CD4-positive, alpha-beta T cell treated with Interleukin-1 beta for 1 hour (primary cell): ENCODE measurements at places on chromosomes 12 and 14.

DNA sequence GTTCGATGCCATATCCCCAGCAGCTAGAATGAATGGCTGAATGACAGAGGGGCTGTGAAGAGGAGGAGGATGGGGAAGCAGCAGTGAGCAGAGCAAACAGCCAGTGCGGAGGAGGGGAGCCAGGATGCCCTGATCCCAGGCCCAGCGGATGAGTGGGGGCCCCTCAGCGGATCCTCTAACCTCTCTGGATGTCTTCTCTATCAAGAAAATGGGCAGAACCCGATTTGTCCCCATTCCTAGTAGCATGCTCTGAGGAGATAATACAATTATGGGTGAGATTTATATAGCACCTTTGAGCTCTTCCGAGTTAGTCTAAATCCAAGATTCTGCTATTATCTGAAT, 30.0 kb upstream of the RPLP0 start:
- DNase-seq: no peak

DNA sequence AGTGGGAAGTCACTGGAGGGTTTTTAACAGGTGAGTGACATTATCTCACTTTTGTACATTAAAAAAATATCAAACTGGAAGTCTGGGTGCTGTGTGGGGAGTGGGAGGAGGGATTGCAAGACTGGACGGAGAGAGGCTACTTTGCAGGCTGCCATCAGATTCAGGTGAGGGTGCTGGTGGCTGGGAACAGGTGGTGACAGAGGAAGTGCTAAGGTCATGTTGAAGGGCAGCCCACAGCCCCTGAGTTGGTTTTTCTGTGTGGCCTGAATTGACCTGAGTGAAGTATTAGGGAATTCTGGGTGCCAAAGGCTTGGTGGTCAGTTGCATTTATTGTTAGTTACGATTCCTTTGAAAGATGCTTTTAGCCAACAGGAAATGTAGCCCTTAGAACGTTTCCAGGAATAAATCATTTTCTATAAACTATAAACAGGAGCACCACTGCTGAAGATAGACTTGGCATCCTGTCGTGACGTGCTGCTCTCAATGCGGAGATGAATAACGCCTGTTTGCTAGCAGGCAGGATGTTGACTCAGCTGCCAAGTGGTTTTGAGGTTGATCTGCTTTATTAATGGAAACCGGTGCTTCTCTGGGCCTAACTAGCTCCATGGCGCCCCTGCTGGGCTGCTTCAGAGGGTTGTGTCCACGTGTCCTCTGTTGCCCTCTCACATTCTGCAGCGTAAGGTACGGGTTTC, 707.5 kb upstream of the TMEM132C start:
- peak; percentile 36 for DNase-seq

DNA sequence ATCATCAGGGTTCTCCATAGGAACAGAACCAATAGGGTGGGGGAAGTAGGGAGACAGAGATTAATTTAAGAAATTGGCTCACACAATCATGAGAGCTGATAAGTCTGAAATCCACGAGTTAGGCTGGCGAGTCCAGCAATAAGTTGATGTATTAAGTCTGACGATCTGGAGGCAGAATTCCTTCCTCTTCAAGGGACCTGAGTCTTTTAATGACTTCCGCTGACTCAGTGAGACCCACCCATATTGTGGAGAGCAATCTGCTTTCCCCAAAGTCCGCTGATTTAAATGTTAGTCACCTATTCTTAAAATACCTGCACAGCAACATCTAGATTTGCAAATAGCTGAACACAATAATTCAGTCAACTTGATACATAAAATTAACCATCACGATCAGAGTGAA, 97.8 kb downstream of the SPTSSA start:
- DNase-seq: no peak

DNA sequence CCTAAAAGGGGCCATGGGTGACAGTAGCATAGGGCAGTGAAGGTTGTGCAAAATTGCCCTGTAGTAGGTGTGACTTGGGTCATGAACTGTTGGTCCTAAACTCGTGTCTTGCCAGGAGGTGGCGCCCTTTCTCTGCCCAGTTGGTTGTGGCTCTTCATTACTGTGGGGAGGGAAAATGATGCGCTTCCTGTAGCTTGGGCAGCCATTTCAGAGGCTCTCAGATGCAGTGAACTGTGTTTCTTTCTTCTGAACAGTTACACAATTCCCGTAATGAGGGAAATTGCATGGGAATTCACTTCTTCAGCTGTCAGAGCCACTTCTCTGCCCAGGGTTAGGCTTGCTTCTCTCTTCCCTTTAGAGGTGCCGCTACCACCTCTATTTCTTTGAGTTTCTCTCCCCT, 148.1 kb upstream of the NRXN3 start:
- peak; percentile 7 for DNase-seq

GRCh38 chr12:96486751-96487613, 2.4 kb upstream of the CFAP54 start:
- DNase-seq: no peak

DNA sequence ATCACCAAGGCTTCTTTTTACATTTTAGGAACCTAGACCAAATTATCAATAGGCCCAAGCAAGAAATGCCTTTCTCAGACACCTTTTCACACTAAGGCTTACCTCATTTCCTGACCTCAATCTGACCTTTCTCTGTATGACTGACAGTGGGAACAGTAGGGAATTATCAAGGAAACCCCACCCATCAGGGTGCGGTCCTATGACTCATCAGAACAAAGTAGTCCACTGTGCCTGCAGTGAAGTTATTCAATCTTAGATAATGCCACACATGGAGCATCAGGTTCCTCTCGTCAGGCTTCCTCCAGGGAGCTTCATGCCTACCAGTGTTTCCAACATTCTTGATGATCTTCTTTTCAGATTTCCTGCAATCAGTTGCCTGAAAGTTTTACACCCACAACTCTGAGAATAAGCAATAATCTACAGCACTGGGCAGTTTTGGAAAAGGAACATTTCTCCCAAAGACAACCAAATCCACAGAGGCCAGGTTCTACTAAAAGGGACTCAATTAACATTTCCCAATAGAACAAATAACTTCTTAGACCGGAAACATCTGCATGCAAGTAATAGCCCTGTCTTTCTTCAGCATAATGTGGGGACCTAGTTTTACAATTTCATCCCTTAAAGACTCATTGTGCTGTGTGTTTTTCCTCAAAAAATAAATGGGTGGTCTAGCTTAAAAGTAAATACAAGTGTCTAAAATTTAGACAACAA, 35.9 kb upstream of the TMTC2 start:
- peak; percentile 21 for DNase-seq

DNA sequence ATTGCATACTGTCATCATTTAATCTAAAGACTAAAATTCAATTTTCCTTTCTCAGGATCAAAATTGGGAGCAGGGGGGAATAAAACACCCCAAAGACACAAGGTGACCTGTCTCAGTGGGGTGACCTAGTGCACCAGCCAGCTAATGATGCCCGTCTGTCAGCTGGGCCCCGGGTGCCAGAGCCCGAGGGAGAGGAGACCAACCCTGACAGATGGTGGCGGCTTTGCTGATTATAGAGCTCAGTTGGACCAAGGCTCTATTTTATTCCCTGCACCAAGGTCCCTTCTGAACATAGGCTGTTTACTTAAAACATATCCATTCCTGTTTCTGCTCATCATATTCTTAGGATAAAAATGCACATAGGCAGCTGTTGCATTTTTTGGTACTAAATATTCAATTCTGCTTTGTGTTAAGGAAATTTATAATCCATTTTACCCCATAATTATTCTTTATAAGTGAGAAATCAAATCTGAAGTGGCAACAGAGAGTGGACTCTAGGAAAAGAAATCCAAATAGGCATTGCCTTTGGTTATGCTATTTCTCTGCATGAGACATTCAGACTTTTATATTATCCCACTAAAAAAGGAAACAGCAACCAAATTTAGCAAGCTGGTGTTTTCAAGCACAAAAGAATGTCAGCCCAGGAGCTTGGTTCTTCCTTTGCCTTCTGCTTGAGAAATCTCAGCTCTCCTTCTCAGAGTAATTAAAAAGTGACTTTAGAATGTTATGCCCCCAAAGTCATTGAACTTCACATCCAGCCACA, 96.8 kb upstream of the IFNG-AS1 start:
- no peak for DNase-seq

DNA sequence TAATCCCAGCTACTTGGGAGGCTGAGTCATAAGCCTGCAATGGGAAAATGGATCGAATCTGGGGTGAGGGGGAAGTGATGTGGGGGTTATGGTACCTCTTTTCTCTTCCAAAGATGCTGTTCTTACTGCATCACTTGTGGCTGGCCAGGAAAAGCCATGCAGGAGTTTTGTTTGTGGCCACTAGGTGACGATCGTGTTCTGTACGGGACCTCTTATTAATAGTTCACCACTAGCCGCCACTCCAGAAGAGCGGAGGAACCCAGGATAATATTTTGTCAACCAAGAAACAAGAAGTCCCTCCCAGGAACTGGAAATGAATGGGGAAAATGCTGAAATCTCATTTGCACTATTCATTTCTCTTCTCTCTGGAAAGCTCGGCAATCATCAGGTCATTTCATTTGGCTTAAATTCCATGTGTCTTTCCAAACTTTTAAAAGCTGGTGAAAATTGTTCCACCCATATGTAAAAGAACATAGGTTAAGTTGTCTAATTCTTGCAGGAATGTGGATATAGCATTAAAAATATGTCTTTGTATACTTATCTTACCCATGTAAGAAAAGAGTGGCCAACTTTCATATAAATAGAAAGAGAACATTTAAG, 8.9 kb downstream of the GPR65 start:
- peak; percentile 68 for DNase-seq

DNA sequence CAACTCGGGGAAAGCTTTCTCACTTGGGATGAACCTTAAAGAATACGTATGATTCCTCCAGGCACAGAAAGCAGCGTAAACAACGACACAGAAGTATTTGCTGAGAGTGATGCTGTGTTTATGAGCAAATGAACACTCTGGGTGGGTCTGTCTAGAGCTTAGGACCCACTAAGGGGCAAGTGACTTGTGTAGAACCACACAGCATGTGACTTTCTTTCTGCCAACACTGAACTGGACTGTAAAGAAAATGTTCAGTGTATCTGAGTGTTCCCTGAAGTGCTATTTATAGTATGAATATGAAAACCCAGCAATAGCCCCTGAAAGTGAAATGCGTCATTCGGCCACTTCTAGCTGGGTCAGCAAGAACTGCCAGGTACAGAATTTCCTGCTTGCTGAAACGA, 78.5 kb downstream of the ST8SIA1 start:
- DNase-seq: no peak

GRCh38 chr14:96254687-96255086, 1.3 kb upstream of the BDKRB1 start:
- DNase-seq: no peak

DNA sequence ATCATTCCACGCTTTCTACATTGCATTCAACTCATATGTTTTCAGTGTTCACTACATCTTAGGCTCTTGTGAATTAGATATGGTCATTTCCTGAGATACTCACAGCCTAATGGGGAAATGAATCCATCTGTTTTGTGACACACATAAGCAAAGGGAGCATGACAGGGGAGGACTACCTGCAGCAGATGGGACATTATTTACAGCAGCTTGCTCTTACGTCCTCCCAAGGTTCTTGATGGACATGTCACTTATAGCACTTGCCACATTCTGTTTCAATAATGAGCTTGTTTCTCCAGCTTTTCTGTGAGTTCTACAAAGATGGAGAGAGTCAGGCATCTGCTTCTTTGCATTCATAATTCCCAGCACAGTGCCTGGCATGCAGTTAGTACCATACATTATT, 1509.6 kb upstream of the TMEM132C start:
- DNase-seq: no peak

GRCh38 chr12:114967151-114967550, 283.2 kb upstream of the TBX3 start:
- no peak for DNase-seq

DNA sequence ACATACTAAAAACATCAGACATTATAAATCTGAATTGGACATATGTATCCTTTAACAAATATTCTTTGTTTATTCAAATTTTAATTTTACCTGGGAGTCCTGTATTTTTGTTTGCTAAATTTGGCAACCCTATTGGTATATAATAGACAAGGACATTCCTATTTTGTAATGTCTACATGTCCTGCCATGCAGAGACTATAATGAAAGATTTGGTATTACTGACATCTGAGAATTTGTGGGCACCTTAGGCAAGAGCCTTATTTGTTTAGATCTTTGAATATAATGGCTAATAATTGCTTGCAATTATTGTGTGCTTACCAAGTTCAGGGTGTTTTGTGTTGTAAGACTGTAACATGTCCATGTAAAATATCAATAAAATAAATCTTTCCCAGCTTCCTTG, 334.4 kb downstream of the KCNH5 start:
- DNase-seq: no peak

DNA sequence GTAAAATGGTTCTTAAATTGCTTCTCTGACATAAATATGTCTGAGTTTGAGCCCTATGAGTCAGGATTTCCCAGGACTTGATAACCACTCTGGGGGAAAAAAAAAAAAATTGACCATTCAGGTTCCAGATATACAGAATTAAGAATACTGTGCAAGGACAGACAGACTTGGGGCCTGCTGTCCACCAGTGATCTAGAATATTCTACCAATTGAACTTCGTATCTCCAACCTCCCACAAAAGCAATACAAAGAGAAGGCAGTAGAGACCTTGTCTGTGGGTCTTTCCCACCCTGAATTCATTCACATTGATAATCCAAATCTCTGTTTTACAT, 4.1 kb downstream of the SINHCAF start:
- DNase-seq: no peak

GRCh38 chr14:100371773-100372172, 48.6 kb downstream of the SLC25A47 start:
- no peak for DNase-seq

DNA sequence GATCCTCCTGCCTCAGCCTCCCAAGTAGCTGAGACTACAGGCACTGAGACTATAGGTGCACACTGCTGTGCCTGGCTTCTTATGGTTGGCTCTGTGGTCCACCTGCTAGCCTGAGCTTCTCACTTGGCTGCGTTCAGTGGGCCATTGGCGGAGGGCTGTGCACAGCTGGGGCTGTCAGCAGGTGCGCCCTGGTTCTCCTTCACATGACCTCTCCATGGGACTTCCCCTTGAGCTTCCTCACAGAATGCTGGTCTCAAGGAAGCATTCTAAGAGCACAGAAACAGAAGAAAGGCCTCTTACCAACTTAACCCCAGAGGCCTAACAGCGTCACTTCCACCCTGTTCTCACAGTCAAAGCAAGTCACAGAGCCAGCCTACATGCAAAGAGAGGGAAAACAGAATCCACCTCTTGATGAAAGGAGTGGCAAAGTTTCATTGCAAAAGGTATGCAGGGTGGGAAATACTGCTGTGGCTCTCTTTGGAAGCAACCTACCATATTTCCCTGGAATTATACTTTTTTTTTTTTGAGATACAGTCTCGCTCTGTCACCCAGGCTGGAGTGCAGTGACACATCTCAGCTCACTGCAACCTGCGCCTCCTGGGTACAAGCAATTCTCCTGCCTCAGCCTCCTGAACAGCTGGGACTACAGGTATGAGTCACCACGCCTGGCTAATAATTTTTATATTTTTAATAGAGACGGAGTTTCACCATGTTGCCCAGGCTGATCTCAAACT, 9.3 kb downstream of the RILPL2 start:
- DNase-seq: peak; percentile 74

- DNase-seq: peak; percentile 80
Observed at GRCh38 chr12:69470189-69471075, at the start of gene FRS2. Gene FRS2 (plus strand): TSS chr12:69470388. CDS start chr12:69569031, 98,643 bp downstream.
